ENCODE measurements at places on chromosomes 3 and 15.
A peak's percentile ranks its signal among the peaks of the same experiment; 100 is the strongest.

- DNase-seq = no peak
Observed at GRCh38 chr3:170056710-170057454, 19.1 kb downstream of the GPR160 start.

GRCh38 chr3:37605572-37606153 lies 256.0 kb upstream of the CTDSPL start:
- DNase-seq = no peak

GRCh38 chr3:158911586-158911985 lies 109.7 kb downstream of the MFSD1 start:
- DNase-seq = no peak

GRCh38 chr15:84794162-84794547 lies 23.0 kb upstream of the ALPK3 start:
- no peak for DNase-seq

DNA sequence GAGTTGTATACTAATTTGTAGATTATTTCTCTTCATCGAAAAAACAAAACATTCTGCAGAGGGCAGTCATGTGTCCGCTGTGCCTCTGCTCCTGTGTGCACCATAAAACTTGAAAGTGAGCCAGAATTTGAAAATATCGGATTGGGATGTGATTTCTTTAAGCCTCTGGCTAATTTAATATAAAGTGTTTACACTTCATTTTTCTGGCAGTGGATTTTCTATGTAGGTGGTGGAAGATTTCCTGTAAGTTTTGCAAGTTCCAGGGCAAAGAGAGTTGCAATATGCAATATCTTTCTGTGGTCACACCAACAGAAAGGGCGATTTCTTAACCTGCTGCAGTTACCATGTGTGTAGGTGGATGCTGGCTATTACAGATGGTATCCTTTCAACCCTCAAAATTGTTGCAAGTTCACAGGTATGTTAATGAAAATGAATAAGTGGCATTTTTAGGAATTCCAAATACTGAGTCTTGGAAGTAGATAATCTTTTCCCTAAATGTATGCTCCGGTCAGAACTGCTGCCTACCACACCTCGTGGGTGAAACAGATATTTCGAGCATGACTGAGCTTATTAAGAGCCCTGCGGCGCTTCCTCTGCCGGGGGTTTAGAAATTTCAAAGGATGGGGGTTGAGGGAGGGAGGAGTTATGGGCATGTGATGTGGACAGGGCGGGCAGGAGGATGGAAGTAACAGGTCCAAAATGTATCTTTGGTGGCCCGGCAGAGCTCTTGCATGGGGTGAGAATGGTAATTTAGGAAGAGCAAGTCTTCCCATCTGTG lies 134.0 kb downstream of the PGPEP1L start:
- DNase-seq = peak; percentile 27

GRCh38 chr3:11260460-11260859 lies 11.7 kb upstream of the ATG7 start:
- no peak for DNase-seq

- DNase-seq = no peak
Observed at GRCh38 chr3:158836312-158836711, 34.5 kb downstream of the MFSD1 start.

- DNase-seq = no peak
Observed at GRCh38 chr3:51712038-51712420, 5.2 kb downstream of the GRM2 start.

DNA sequence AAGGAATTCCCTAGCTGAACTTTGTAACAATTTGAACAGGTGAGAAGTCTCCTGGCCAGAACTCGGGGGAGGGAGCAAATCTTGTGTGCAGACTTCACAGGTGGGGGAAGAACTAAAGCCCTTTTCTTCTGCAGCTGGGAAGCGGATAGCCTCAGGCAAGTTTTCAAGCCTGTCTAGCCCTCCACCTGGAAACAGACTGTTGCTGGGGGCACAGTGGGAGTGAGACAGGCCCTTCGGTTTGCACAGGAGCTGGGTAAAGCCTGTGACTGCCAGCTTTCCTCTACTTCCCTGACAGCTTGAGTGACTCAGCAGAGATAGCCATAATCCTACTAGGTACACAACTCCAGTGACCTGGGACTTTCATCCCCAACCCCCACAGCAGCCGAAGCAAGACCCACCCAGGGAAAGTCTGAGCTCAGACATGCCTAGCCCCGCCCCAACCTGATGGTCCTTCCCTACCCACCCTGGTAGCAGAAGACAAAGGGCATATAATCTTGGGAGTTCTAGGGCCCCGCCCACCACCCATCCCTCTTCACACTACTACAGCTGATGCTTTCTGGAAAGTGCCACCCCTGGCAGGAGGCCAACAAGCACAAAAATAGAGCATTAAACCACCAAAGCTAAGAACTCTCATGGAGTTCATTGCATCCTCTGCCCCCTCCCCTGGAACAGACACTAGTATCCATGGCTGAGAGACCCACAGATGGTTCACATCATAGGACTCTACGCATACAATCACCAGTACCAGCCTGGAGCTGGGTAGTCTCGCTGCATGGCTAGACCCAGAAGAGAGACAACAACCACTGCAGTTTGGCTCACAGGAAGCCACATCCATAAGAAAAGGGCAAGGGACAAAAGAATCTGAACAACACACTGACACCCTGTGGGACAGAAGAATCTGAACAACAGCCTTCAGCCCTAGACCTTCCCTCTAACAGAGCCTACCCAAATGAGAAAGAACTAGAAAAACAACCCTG lies 479.0 kb downstream of the RAP2B start:
- DNase-seq = no peak

- no peak for DNase-seq
Observed at GRCh38 chr3:13380971-13381370, 39.2 kb downstream of the NUP210 start.

- DNase-seq = no peak
Observed at GRCh38 chr3:172126741-172127140, 87.4 kb downstream of the FNDC3B start.

- DNase-seq = no peak
Observed at GRCh38 chr3:139533781-139534454, 5.6 kb downstream of the RBP1 start.

- DNase-seq = no peak
Observed at GRCh38 chr3:106208967-106209366, 340.2 kb upstream of the CBLB start.

DNA sequence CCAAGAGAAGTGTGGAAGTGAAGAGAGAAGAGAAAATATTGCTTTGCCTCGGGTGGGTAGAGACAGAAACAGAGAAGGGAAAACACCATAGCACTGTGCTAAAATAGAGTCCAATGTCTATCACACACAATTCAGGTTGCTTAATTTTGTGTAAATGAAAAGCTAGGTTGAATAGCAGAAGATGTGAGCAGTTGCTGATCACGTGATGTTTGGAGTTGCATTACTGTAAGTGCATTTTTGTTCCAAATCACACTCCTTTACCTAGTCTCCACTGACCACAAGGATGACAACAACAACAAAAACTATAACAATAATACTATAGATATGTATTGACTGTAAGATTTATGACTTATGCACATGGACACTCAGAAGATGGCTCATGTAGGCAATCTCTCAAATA lies 683.2 kb downstream of the AGBL1 start:
- DNase-seq = no peak

DNA sequence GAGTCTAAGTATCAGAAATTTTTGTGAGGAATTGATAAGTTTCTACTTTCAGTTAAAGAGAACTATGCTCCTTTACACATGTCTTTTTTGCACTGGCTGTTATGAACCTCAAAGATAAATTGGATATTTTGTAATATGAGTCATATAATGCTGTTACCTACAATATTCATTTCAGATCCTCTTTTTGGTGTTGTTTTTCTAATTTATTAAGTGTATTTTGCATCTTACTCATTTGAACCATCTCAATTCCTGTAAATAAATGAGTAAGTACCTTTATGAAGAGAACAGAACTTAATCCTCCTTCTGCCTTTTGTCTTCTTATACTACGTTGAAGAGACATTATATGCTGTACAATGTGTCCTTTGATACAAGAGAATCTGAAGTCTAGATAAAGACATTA lies 74.4 kb downstream of the ZIC1 start:
- no peak for DNase-seq

- DNase-seq = no peak
Observed at GRCh38 chr15:50053055-50053856, 65.8 kb downstream of the ATP8B4 start.

DNA sequence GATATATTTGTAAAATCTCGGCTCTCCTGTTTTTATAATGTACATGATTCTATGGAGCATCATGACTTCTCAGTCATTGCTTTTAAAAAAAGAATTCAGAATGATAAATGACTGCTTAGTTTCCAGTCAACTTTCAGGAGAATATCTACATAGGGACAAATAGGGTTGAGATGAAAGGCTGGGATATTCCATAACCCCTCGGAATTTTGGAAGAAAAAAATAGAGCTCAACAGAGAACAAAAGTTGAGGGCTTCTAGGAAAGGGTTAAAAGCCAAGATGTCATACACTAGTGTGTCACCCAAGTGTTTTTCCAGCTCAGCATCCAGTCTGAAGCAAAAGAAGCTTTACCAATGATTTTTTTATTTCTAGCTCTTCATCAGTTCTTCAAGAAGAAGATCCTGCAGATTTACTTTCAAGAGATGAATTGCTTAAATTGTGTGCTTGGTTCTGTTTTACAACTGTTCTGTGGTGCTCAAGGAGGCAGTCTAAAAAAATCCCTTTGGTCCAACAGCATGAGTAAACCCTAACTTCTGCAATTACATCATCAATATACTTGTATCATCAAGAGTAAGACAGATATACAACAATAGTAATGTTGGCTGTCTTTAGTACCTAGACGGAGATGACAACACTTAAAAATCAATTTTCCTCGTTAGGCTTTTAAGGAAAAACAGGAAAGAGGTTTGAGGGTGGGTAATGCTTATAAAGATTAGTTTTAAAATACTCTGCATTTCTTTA lies 979 bp downstream of the UNC13C start:
- DNase-seq = no peak

GRCh38 chr15:72098040-72098439 lies 19.9 kb downstream of the MYO9A start:
- DNase-seq = no peak

DNA sequence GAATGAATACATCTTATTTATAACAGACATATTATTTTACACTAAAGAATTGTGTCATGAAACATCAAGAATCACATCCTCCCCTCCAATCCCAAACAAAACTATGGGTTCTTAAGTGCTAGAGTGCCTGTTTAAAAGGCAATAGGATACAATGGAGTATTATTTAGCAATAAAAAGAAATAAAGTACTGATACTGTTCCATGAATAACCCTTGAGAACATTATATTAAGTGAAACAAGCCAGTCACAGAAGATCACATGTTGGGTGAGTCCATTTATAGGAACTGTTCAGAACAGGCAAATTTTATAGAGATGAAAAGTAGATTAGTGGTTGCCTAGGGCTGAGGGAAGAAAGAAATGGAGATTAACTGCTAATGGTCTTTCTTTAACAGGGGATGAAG lies 86.5 kb downstream of the ANKRD28 start:
- no peak for DNase-seq

DNA sequence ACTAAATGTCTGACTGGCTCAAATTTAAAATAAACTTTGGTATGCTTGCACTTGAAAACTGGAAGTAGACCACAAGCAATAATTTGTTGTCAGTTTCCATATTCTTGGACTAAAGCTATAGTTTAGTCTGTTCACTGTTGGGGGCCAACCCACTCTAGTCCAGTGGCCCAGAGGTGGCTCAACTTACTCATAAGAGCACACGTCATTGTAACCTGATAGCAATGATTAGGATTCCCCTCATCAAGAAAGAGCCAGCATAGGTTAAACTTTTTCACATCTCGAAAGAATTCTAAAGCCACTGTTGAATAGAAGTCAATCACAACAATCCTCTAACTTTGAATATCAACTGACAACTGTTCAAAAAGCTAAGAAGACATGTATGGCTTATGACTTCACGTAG lies 147.0 kb downstream of the MEIS2 start:
- no peak for DNase-seq

GRCh38 chr3:138066383-138066782 lies 49.0 kb downstream of the DZIP1L start:
- no peak for DNase-seq

DNA sequence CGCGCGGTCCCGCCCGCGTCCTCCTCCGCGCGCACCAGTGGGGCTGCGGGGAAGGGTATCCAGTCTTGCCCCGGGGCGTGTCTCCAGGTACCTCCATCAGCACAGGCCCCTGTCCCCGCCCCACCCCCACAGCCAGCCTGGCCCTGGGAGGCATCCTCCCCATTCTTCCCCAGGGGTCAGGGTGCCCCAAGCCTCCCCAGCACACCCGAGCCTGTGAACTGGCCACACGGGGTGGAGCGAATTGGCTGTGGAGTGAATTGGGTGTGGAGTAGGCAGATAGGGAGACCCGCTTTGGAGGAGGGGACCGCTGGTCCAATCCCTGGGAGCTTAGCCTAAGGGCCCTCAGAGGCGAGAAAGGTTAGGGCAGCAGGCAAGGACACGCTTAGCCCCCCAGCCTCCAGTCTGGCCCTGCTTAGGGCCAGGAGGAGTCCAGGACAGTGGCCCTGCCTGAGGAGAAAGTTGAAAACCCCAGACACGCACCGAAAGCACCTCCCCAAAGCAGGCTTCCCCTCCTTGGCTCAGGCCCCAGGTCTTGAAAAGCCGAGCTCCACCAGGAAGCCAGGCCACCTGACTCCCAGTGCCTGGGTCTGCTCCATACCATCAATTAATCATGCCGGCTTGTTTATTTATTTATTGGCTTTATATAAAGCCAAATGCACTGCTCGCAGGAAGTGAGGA lies 107.7 kb upstream of the SLC6A11 start:
- DNase-seq = no peak

- DNase-seq = peak; percentile 50
Observed at GRCh38 chr3:30012941-30013543, 593.4 kb upstream of the TGFBR2 start.

GRCh38 chr3:10467904-10468612 lies 37.3 kb downstream of the ATP2B2 start:
- no peak for DNase-seq

GRCh38 chr3:18111796-18112232 lies 313.3 kb downstream of the SATB1 start:
- no peak for DNase-seq

GRCh38 chr3:1787094-1787493 lies 311.6 kb upstream of the CNTN4 start:
- DNase-seq = no peak

GRCh38 chr3:16437640-16438039 lies 75.9 kb downstream of the RFTN1 start:
- DNase-seq = peak; percentile 49

- DNase-seq = no peak
Observed at GRCh38 chr15:40770147-40770721, 454 bp downstream of the C15orf62 start.

DNA sequence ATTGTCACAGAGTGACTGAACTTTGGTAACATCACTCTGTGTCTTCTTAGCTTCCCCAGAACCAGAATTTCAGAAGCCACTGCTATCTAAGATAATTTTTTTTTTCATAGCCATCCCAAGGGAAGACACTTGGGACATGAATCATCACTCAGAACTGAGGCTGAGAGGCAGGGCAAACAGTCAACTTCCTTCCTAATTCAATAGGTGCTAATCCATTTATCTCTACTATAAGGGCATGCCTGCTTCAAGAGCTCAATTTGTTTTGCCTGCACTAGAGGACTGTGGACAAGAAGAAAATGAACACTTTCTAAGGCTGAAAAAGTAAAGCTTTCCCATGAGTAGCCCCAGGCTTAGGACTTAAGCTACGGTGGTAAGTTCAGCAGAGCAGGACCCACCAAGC lies 56.7 kb upstream of the MYRIP start:
- DNase-seq = no peak

- no peak for DNase-seq
Observed at GRCh38 chr3:33937628-33938027, 139.2 kb downstream of the PDCD6IP start.
